ENCODE measurements at places on chromosomes 2 and 18. TPM values are rescaled to one million over a fixed set of nuclear protein-coding genes. Genes with fewer than 3 reads are reported as not detected.

GRCh38 chr2:68537809-68538208 is 70.4 kb downstream of the APLF start:
- H3K27me3 ChIP-seq, result no peaks in the 10 kb centered on the region
- no peak for DNase-seq
- H3K4me1 ChIP-seq, result no peaks in the 10 kb centered on the region

DNA sequence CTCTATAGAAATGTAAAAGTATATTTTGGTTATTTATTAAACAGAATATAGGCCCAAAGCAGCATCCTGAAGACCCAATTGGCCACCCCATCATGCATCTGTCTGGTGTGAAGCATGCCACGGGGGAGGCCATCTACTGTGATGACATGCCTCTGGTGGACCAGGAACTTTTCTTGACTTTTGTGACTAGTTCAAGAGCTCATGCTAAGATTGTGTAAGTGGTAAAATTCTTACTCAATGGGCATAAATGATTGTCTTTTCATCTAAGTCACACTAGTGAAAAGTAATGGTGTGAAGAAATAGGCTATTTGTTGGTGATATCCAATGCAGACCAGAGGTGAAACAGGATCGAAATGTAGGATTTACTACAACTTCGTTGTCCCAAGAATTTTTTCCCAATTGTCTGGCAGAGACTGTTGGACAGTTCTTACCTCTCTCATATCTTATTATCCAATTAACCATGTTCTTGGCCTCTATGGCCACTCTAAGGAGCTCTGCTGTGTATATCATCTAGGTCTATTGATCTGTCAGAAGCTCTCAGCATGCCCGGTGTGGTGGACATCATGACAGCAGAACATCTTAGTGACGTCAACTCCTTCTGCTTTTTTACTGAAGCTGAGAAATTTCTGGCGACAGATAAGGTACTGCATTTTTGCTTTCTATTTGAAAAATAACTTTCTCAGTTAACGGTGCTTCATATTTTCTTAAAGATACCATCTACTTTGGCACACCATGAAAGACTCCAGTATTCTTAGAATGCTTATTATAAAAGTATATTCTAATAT is 35.0 kb downstream of the AOX1 start:
- no peak overlapping the region for H3K4me3 ChIP-seq
- no peaks in the 10 kb centered on the region for H3K27me3 ChIP-seq
- H3K4me1 ChIP-seq, result no peaks in the 10 kb centered on the region
- H3K27ac ChIP-seq, result no peak overlapping the region
- no peak for DNase-seq
- no peaks in the 10 kb centered on the region for H3K36me3 ChIP-seq

DNA sequence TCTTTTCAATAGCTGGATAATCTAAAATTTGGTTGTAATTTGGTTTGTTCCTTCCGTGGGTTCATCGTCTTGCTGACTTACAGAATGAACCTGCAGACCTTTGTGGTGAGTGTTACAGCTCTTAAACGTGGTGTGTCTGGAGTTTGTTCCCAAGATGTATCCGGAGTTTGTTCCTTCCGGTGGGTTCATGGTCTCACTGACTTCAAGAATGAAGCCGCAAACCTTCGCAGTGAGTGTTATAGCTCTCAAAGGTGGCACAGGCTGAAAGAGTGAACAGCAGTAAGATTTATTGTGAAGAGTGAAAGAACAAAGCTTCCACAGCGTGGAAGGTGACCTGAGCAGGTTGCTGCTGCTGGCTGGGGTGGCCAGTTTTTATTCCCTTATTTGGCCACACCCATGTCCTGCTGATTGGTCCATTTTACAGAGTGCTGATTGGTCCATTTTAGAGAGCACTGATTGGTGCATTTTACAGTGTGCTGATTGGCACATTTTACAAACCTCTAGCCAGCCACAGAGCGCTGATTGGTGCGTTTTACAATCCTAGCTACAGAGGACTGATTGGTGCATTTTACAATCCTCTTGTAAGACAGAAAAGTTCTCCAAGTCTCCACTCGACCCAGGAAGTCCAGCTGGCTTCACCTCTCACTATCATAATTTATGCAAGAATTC is 16.6 kb downstream of the RALB start:
- no peaks in the 10 kb centered on the region for H3K4me1 ChIP-seq
- no peaks in the 10 kb centered on the region for H3K27me3 ChIP-seq
- H3K36me3 ChIP-seq, result no peaks in the 10 kb centered on the region
- no peak overlapping the region for H3K27ac ChIP-seq

DNA sequence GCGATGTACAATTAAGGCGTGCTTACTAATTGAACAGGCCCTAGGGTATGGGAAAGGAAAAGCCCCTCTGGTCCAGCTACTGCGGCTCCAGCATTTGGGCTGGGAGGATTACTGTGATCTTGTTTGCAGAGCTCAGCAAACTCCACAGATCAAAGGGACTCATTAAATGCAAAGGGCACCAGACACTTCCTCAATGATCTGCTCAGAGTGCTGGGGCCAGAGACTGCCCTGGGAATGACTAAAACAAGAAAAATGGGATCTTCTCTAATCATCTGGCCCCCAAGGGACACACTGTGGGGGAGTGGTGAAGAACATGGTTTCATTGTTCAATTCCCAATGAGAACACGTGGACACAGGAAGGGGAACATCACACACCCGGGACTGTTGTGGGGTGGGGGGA is 85.0 kb downstream of the MARCHF4 start:
- no peak overlapping the region for H3K27ac ChIP-seq
- no peak overlapping the region for H3K4me3 ChIP-seq
- no peaks in the 10 kb centered on the region for H3K4me1 ChIP-seq
- DNase-seq, result no peak
- H3K27me3 ChIP-seq, result no peaks in the 10 kb centered on the region
- H3K36me3 ChIP-seq, result no peaks in the 10 kb centered on the region

The ACVR1C gene
- total RNA-seq, result 9.4 TPM

All from naive thymus-derived CD4-positive, alpha-beta T cell (primary cell).